NCI-H1417 (cell line): ENCODE measurements at places on chromosomes 3 and 15.

DNA sequence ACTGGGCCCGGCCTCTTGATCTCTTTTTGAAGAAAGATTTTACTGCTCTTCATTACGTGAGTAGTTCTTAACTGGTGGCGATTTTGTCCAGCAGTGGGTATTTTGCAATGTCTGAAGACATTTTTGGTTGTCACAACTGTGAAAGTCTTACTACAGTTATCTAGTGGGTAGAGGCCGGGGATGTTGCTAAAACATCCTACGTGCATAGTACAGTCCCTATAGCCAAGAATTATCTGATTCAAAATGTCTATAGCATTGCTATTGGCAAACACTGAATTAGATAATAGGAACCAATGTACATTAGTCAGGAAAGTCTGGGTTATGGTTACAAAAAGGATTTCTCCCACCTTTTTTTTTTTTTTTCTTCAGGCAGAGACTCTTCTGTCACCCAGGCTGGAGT lies 38.1 kb downstream of the FOXL2 start:
- DNase-seq: no peak

GRCh38 chr3:141047168-141047567 lies 4.0 kb upstream of the SPSB4 start:
- DNase-seq: no peak

DNA sequence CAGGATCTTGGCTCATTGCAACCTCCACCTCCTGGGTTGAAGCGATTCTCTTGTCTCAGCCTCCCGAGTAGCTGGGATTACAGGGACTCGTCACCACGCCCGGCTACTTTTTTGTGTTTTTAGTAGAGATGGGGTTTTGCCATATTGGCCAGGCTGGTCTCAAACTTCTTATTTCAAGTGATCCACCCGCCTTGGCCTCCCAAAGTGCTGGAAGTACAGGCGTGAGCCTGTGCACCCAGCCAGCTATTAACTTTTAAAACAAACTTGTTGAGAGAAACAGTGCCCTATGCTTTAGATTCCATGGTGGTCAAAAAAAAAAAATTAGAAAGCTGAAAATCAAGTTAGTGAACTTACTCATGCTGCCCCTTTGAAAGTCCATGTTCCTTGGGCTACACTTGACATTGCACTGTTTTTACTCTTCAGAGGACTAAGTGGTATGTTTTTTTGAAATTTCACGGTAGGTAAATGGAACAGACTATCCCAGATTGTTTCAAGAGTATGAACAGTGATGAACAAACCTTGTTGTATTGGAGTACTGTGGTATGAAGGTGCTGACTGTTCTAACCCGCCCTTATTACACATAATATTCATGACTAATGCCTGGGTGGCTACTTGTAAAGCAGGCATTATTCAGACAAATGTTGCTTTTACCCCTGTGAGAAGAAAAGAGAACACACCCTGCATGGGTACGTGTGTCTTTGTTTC lies 206.9 kb downstream of the KLHL25 start:
- no peak for DNase-seq

GRCh38 chr3:29693863-29694262 lies 413.0 kb downstream of the RBMS3 start:
- DNase-seq: no peak

DNA sequence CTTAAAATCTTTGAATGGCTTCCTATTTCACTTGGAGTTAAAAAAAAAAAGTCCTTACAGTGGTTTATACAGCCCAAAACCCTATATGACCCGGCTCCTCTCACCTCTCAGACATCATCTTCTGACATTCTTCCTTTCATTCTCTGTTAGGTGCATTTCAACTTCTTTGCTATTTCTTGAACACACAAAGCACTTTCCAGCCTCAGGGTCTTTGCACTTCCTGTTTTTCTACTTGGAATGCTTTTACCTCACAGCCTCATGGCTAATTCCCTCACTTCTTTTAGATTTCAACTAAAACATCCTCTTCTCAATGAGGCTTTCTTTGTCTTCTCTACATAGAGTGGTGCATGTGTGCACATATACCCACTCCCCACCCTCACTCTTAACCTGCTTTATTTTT lies 91.0 kb upstream of the MB21D2 start:
- DNase-seq: no peak

DNA sequence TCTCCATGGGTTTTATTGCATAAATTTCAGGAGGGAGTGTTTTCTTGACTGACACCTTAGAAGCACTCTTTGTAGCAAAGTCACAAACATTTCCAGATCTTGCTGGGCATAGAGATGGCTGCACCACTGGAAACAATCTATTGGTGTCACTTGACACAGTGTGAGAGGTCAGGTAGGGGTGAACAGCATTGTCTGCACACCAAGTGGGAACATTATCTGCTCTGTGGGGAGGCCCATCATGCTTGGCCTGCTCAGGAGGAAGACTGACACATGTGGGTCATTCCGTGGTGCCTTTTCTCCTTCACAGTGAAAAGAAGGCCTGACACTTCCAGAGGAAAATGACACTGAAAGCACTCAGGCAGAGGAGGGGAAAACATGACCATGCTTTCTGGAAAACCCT lies 149.9 kb upstream of the GALNT15 start:
- peak; percentile 29 for DNase-seq

DNA sequence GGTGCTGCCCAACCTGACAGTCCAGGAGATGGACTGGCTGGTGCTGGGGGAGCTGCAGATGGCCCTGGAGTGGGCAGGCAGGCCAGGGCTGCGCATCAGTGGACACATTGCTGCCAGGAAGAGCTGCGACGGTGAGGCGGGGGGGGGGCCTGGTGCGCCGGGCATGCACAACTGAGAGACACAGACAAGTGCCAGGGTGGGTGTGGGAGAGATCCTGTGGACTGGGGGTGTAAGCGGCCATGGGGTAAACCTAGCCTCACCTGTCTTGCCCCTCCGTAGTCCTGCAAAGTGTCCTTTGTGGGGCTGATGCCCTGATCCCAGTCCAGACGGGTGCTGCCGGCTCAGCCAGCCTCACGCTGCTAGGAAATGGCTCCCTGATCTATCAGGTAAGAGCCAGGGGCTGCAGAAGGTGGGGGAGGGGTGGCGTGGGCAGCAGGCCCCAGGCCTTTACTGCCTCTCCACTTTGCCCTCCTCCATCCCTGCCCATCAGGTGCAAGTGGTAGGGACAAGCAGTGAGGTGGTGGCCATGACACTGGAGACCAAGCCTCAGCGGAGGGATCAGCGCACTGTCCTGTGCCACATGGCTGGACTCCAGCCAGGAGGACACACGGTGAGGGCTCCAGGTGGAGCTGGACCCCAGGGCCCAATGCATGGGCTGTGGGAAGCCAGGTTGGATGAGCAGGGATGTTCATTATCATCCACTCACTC lies 3.3 kb downstream of the CHRD start:
- no peak for DNase-seq

- no peak for DNase-seq
Observed at GRCh38 chr3:69082805-69083204, 1.9 kb upstream of the ARL6IP5 start.

DNA sequence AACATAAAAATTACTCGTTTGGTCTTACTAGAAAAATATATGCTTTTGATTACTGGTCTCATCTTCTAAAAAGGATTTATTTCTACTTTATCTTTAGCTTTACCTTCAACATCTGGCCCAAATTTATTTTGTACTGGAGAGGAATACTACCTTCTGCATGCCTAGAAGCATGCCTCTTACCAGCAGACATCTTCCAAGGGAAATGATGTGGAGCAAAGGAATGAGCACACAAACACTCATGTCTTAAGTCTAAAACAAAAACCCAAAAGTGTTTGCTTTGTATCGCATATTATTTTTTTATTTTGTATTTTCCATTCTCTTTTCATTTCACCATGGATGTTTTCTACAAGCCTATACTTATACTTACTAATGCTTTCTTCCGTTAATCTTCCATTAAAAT lies 304.6 kb upstream of the KCNMB2 start:
- no peak for DNase-seq

DNA sequence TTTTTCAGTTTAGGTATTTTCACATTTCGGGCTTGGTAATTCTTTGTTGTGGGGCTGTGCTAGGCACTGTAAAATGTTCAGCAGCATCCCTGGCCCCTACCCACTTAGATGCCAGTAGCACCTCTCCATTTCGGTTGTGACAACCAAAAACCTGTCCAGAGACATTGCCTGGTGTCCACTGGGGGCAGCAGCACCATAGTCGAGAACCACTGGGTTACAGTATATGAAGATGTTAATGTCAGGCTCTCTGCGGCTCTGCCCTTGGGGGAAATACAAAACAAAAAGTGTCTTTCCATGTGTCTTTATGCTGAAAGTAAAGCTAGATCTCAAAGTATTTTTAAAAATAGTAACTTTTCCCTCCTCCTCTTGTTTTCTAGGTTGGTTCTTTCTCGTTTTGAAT lies 177.2 kb downstream of the ITPR1 start:
- no peak for DNase-seq

GRCh38 chr15:88331291-88331690 lies 74.8 kb upstream of the NTRK3 start:
- peak; percentile 56 for DNase-seq

DNA sequence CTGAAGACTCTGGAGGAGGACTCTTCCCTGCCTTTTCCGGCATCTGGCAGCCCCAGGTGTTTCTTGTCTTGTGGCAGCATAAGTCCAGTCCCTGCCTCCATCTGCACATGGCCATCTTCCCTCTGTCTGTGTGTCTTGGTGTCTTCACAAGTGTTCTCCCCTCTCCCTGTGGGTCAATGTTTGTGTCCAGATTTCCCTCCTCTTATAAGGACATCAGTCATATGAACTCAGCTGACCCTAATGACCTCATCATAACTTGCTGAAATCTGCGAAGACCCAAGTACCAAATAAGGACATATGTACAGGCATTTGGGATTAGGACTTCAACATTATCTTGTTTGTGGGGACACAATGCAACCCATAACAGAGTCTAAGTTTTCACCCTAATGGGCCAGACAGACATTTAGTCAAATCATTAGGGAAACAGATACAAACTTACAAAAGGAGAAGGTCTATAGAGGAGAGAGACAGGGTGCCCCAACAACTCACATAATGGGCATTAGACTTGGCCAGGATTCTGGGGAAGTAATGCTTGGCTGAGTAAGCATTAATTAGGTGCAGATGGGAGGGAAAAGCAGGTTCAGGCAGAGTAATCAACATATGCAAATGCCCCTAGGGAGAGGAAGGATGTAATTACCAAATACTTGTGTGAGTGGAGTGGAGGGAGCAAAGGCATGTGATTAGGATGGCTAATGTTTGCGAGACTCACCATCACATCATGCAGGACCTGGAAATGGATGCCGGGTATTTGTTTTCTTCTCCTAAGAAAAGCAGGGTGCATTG lies 372.8 kb upstream of the TBL1XR1 start:
- DNase-seq: no peak

GRCh38 chr15:69508659-69509058 lies 56.0 kb downstream of the RPLP1 start:
- no peak for DNase-seq

DNA sequence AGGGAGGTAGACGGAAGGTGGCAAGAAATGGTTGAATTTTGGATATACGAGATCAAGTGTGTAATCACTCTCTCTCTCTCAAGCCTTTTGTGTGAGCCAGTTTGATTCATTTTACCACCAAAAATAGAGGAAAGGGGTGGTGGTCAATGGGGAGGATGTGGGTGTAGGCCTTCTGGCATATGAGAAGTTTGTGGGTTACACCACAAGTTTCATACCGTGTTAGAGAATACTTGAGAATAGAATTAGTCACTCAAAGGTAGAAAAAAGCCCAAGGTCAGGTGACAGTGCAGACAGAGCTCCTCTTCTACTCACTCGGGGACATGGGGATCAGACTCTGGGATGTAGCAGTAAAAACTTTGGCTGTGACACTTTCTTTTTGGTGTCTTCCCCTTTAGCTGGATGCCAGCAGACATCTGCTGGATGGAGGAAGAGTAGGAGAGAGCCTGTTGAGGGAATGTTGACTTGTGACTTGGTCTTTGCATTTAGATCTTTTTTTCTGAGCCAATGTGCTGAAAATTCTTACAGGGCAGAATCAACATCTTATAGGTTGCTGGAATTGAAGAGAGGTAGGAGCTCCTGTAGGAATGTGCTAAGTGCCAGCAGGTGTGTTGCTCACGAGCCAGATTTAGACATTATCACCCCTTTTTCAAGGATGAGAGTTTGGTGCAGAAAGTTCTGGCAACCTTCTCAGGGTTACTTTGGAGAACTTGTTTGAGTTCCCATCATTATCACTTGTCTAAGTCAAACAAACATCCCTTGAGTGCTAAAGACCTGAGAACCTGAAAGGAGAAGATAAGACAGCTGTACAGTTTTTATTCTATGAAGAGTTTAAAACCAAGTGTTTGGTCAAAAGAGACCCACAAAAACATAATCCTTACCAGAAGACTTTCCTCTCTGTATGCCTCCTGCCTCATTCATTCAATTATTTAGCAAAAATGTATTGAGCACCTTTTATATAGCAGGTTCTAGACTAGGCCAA lies 43.9 kb upstream of the RYK start:
- DNase-seq: no peak

DNA sequence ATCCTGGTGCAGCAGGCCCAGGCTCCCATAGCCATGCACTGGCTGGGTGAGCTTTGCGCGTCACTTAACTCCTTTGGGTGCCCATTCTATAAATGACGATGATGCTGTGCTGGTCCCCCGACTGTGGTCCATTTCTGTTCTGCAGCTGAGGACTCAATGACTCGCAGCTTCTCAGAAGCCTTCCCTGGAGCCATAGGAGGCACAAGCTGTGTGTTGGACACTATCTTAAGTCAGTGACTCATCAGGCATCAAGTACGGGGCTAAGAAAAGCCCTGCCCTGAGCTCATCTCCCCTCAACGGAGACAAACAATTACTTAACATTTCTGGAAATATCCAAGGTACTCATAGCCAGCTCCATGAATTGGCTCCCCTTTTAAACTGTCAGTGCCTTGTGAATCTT lies 13.8 kb upstream of the MUSTN1 start:
- DNase-seq: no peak

DNA sequence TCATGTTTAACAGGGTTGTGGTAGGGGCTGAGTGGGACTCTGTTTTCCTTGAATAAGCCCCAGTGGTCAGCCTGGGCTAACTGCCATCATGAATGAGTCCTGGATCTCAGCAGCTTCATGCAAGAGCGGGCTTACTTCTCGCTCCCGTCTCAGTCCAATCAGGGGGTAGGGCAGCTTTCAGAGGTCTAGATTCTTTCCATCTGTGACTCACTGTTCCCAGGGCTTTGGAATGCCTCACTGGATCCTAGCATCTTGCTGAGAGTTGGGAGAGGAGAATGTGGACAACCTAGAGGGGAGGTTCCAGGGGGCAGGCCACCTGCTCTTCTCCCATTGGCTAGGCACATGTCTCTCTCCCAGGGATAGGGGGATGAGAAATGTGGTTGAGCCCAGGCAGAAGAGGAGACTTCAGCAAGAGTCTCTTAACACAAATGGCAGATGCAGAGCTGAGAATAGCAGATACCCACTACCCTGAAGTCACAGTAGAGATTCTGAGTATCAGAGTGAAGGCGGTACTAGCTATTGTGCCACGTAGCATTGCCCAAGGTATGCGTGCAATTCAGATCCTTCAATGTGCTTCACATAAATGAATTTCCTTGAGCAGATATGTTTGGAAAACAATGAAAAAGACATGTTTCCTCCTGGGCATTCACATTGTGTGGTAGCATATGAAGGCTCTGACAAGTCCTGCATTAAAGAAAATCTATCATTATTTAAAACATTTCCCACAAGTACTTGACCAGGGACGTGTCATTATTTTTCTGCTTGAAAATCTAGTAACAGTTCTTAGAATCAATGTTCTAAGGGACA lies 257.7 kb upstream of the PROK2 start:
- DNase-seq: no peak
